ENCODE measurements at places on chromosomes 7 and 10.

DNA sequence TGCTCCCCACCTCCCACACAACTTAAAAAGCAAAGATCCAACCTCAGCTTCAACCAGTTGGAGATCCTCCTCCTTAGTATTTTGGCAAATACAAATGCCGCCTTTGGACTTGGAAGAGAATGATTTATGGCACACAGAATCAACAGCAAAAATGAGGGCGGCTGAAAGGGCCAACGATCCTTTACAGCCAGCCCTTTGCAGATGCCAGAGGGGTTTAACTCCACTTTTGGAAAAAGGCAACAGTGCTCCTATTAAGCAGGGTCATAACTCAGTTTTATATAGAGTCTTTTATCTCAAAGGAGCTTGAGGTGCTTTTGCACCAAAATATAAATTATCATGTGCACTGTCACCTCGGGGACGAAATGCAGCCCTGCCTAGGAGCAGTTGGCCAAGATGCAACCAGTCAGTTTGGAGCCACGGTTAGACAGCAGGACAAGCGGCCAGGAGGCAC is 56.7 kb upstream of the JCAD start:
- no peak for DNase-seq

DNA sequence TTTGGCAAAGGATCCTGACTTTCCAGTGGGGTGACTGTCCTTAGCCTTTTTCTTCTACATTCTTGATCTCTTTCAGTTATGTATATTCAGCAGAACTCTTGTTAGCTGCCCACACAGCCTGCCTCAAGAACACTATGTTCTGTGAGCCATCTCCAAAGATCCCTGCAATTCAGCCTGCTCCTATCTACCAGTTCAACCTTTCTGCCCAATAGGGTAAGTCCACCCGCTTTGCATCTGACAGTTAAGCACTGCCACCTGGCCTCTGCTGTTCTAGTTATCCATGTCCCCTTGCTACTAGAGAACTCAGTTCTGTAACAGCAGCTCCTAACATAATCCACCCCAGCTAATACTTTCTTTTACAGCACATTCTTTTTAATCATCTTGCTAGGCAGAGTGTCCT is 13.5 kb downstream of the OR9A2 start:
- no peak for DNase-seq

- no peak for DNase-seq
These were observed 23.6 kb upstream of the GATAD1 start for GRCh38 chr7:92423710-92424131.

GRCh38 chr10:80165173-80165572 is 32.6 kb downstream of the PLAC9 start:
- no peak for DNase-seq

GRCh38 chr7:55649238-55649637 is 76.9 kb upstream of the VOPP1 start:
- no peak for DNase-seq

- DNase-seq = no peak
These were observed 56.8 kb downstream of the CACNB2 start for GRCh38 chr10:18196806-18197550.

GRCh38 chr10:14554491-14555205 is 220.0 kb downstream of the FAM107B start:
- DNase-seq = no peak

GRCh38 chr10:38003588-38003987 is 6.9 kb upstream of the ZNF33A start:
- no peak for DNase-seq

DNA sequence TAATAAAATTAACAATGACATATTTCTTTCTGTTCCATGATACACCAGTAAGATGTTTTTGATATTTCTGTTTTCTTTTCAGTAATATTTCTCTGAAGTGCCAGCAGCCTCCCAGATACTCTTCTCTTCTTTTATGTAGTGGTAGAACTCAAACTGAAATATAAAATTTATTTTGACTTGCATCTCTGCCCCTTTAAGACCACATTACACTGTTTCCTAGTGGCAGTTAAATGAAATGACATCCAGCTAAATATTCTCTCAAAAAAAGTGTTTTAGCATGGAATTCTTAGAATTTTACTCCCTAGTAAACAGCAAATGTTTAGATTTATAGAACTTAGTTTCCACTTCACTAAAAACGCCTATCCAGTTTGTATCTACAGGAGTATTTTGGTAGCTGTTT is 237.2 kb upstream of the MTPN start:
- no peak for DNase-seq
